ENCODE measurements at places on chromosomes 6 and 20.

GRCh38 chr6:137651591-137652335 is 157.6 kb upstream of the OLIG3 start:
- no peak for DNase-seq

DNA sequence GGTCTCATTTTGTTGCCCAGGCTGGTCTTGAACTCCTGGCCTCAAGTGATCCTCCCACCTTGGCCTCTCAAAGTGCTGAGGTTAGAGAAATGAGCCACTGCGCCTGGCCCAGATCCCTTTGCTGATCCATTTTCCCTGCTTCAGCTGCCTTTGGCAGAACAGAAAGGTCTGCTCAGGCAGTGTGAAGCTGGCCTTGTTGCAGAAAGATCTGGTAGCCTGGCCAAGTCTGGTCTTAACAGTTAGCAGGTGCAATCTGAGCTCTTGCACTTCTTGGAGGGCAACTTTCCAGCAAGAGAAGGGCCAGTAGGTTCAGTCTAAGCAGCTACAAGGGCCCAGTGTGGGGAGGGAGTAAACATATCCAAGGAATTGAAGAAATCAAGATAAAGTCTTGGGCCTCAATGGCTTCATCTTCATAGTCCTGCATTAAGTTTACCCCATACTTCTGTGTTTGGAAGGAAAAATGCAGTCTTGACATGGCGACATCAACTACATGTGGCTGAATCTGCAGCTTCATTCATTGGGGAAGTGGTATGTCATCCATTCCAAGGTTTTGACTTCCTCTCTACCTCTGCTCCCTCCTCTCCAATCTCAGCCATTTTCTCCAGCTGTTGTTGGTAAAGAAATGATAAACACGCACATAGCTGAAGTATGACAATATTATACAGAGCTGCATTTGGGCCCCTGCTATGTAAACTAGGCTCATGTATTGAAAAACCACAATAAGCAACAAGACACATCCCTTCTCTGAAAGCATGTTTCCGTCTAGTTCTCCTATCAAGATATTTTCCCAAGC is 39.0 kb upstream of the NEDD9 start:
- DNase-seq: no peak

DNA sequence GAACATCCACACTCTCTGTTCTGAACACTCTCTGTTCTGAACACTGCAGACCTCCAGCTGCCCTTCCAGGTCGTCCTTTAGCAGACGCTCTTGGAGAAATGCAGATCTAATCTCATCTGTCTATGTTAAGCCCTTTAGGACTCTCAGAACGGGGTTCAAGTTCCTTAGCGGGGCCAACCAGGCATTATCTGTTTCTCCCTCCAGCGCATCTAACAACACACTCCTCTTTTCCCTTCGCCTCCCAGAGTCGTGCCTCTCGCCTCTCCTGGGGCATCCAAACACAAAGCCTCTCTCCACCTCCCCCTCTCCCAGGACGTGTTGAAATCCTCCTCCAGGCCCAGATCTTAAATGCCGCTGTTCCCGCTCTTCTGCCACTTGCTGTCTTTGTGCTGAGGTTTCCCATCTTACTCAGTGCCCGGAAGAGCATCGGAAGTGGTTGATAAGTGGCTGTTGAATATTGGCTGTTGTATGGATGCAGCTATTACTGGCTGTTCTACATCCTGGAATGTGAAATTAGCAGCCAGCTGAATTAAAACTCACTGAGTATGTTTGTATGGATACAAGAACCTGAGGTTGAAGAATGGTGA is 108.4 kb upstream of the GGTLC1 start:
- no peak for DNase-seq

DNA sequence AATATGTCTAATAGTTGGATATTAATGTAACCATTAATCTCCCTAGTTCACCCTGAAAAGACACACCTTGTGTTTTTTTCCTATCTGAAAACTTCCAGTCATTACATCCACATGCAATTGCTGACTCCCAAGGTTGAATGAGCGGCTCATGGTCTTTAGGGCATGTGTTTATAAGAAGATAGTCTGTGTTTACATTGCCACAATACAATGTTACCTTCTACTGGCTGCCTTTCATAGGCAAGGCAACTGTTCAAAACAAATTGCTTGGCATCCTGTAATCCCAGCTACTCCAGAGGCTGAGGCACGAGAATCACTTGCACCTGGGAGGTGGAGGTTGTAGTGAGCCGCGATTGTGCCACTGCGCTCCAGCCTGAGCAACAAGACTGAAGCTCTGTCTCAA is 86.8 kb upstream of the SHLD1 start:
- DNase-seq: no peak

- no peak for DNase-seq
These were observed 6.3 kb upstream of the SIRPG start for GRCh38 chr20:1663917-1664316.

DNA sequence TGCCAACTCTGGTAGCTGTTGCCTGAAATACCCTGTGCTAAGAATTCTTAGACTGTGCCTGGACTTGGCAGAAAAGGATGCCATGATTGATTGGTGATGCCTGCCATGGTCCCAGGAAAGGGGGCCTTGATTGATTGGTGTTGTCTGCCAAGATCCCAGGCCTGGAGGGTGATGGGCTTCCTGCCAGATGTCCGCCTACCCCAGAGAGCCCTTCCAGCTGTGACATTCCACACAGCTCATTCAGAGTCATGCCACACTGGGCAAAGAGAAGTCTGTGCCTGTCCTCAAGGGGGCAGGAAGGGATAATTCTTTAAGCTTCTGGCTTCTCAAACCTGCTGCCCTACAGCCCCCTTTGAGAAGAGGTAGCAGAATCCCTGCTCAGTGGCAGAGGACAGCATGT is 24.6 kb downstream of the RIMS4 start:
- DNase-seq: no peak

DNA sequence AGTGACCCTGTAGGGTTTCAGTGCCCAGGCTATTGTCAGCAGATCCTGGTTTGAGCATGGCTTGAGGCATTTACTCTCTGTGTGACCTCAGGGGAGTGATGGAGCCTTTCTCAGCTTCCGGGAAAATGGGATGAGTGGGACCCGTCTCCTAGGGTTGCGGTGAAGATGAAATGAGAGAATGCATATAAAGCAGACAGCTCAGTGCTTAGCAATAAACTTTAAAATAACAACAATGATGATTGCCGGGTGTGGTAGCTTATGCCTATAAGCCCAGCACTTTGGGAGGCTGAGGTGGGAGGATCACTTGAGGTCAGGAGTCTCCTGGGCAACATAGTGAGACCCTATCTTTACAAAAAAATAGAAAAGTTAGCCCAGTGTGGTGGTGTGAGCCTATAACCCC is 106.0 kb upstream of the MTHFD1L start:
- no peak for DNase-seq

DNA sequence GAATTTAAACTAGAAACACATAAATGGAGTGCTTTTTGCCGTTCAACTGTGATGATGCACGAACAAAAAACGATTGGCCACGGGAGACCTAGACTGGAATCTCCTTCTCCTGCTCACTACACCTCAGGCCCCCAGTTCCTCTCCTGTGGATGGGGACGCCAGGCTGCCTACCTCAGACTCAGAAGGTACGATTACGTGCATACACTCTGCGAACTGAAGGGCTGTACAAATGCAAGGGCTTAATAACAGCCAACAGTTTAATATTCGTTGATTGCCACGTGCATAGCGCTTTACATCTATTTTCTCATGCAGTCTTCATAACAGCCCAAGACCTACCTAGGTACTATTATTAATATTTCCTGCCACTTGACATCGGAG is 495 bp upstream of the ARMC2 start:
- DNase-seq: no peak

- DNase-seq: no peak
These were observed 28.1 kb downstream of the ROS1 start for GRCh38 chr6:117397536-117398227.

DNA sequence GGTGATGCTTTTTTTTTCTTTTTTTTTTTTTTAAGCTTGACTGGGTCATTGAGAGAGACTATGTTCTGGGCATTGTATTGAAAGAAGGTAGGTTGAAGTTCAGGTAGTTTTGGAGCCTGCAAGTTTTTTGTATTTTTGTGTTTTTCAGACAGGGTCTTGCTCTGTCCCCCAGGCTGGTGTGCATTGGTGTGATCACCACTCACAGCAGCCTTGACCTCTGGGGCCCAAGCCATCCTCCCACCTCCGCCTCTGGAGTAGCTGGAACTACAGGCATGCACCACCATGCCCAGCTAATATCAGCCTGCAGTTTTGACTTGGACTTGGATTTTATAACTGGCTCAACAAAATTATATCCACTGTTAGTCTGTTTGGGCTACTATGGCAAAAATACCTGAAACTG is 31.7 kb upstream of the TFAP2A start:
- DNase-seq: no peak

GRCh38 chr6:27224729-27225128 is 22.8 kb upstream of the PRSS16 start:
- no peak for DNase-seq

GRCh38 chr6:91080871-91081270 is 494.0 kb upstream of the MAP3K7 start:
- no peak for DNase-seq

DNA sequence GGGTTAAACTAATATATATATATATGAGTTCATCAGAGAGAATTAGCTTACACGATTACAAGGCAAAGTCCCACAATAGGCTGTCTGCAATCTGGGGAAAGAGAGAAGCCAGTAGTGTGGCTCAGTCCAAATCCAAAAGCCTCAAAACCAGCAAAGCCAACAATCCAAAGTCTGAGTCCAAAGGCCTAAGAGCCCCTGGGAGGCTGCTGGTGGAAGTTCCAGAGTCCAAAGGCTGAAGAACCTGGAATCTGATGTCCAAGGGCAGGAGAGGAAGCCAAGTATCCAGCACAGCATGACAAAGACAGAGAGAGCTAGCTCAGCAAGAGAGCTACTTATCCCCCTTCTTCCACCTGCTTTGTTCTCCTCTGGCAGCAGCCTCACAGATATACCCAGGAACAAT is 274.7 kb upstream of the ID4 start:
- DNase-seq: no peak

- no peak for DNase-seq
These were observed 36.1 kb downstream of the EYA2 start for GRCh38 chr20:46930640-46931339.

DNA sequence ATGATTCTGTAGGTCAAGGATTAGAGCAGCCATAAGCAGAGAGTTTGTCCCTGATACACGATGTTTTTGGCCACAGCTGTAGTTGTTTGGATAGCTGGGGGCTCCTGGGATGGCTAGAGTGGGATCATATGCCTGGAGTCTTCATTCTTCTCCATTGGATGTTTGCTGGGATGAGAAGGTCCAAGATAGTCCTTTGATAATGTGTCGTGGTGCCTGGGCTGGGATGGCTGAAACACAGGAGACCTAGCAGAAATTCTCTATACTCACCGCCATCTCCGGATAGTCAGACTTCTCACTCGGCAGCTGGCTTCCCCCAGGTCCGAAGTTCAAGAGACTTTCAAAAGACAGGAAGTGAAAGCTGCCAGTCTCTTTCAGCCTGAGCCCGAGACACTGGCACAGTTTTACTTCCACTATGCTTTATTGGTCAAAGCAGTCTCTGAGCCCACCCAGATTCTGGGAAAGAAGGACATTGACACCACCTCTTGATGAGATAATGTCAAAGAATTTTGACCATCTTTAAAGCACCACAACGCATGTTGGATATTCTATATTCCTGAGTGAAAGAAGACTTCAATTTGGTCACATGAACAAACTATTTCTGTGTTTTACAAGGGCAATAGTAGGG is 16.0 kb downstream of the MARCKS start:
- DNase-seq: no peak

DNA sequence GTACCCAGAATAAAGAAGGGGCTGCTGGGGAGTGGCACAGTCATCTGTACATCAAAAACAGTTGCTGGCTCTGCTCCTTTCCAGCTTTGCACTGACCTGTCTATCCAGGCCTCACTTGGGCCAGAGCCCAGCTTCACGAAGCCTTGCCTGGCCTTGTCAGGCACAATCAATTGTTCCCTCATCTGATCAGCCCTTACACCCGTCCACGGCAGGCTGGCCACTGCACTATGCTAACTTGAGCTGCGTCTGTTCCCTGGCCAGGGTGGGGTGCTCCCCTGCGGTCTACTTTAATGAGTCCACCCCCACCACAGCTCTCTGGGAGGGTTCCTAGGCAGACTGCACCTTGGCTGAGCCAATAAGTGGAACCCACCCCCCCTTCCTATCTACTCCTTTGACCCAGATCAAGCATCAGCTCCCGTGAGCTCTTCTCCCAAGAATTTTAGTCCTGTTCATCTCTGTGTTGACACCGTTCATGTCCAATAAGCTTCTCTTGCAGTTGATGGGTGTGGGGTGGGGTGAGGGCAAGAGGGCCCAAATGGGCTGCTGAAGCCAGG is 74.3 kb upstream of the MLN start:
- DNase-seq: peak; percentile 67

- no peak for DNase-seq
These were observed 25.1 kb upstream of the CDH22 start for GRCh38 chr20:46333161-46333991.

GRCh38 chr6:131787766-131788712 is 19.8 kb upstream of the ENPP1 start:
- DNase-seq: peak; percentile 6

DNA sequence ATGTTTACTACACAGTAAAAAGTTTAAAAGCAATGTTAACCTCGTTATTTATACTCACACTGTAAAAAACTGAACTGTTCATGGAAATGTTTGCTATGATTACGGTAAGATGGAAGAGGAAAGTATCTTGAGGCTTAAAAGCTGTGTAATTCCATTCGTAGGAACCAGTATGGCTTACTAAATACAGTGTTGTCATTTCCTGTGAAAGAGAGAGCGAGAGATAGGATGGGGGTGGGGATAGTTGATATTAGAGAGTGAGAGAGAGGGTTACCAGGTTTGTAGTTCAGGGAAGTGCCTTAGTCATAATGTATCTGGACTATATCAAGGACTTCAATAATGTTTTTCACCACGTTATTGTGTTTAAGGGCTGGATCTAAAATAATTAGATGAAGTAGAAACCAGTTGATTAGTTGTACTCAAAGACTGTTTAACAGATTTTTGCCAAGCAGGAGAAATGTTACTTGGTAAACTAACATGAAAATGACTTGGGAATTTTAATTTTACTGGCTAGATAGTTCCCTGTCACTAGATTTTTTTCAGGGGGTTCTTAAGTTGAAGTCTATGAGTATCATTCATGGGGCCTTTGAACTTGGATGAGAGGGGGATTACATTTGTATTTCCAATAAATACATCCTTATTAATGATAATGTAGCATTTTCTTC is 30.4 kb downstream of the AFDN start:
- no peak for DNase-seq

GRCh38 chr20:52748285-52748932 is 223.7 kb upstream of the TSHZ2 start:
- no peak for DNase-seq

GRCh38 chr6:157089851-157090250 is 233.5 kb downstream of the TMEM242 start:
- DNase-seq: no peak

- no peak for DNase-seq
These were observed 118.6 kb downstream of the OGFRL1 start for GRCh38 chr6:71406865-71407860.

- DNase-seq: no peak
These were observed 37.3 kb downstream of the HDDC2 start for GRCh38 chr6:125264476-125264875.

GRCh38 chr6:34945317-34945716 is 56.3 kb downstream of the ANKS1A start:
- DNase-seq: no peak
